NCI-H774 (cell line): ENCODE measurements at places on chromosomes 1 and 21.

DNA sequence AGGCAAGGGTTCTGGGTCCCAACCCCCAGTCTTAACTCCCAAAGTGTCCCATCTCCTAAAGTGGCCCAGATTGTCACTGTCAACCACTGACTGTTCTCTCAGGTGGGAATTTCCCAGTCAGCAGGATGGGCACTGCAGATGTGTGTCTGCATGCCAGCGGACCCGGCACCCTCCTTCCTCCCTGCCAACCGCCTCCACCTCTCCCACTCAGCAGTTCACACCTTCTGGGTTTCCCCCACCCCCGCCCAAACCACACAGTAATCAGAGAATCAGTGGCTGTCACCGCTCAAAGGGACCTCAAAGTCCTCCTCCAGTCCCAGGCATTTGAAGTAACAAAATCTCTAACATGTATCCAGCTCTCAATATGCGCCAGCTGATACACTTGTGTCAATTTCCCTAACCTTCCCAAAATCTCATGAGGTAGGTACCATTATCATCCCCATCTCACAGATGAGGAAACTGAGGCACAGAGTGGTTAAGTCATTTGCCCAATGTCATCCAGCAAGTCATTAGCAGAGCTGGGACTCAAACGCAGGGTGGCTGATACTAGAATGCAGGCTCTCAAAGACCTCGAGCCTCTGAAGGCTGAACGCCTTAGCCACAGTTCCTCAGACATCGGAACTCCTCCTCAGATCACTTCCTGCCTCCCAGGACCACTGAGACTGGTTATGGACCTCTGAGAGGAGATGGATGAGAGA, 4.8 kb downstream of the RUNX3 start:
- no peak for DNase-seq

- DNase-seq = no peak
Measured at GRCh38 chr1:69246710-69247109, 321.0 kb upstream of the LRRC7 start.

- no peak for DNase-seq
Measured at GRCh38 chr1:43637267-43637666, 12.7 kb upstream of the KDM4A start.

DNA sequence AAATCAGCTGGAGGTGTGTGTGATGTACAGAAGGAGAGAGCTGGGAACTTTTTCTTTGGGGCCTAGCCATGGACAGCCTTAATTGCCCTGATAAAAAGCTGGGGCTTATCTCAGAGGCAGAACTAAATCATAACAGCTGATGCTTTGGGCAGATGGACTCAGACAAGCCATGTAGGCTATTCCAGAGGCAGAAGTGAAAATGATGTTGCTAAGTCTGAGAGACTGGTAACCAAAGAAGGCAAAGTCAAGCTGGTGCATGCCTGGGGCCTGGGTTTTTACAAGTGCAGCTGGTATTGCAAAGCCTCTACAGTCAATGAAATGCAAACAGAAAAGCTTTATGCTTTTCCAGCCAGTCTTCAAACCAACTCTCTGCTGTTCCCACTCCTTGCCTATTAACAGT, 39.0 kb upstream of the LMX1A start:
- no peak for DNase-seq

- DNase-seq = no peak
Measured at GRCh38 chr1:94846308-94846707, 26.2 kb downstream of the SLC44A3 start.

GRCh38 chr1:186848509-186849130, 19.9 kb downstream of the PLA2G4A start:
- no peak for DNase-seq

- no peak for DNase-seq
Measured at GRCh38 chr1:201675143-201675542, 136.2 kb downstream of the NAV1 start.

- no peak for DNase-seq
Measured at GRCh38 chr21:25139414-25139813, 467.9 kb downstream of the MRPL39 start.

- no peak for DNase-seq
Measured at GRCh38 chr1:51877434-51878307, 856 bp downstream of the NRDC start.

- DNase-seq = no peak
Measured at GRCh38 chr1:167518331-167518700, at the start of gene CD247. Gene CD247 (minus strand): TSS chr1:167518529. CDS start chr1:167518465, 64 bp downstream.

- peak; percentile 3 for DNase-seq
Measured at GRCh38 chr1:9025449-9025848, 774 bp downstream of the SLC2A7 start.

GRCh38 chr1:176954242-176954641, 210.3 kb downstream of the ASTN1 start:
- DNase-seq = no peak

DNA sequence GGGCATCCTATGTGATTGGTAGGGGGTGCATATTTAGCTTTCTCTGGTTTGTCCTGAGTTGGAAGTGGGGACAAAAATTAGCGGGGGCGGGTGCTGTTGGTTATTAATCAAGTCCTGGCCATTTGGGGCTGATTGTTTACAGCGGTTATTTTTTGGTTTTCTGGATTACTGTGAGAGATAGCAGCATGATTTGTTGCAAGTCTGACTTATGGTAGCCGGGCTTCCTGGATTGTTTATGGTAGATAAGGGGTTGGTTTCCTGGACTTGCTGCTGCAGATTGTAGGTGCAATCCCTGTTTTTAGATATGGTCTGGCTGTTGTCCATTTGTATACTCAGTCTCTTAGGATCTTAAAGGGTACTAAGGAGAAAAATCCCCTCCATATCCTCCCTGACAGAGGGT, 12.1 kb upstream of the PROK1 start:
- no peak for DNase-seq

DNA sequence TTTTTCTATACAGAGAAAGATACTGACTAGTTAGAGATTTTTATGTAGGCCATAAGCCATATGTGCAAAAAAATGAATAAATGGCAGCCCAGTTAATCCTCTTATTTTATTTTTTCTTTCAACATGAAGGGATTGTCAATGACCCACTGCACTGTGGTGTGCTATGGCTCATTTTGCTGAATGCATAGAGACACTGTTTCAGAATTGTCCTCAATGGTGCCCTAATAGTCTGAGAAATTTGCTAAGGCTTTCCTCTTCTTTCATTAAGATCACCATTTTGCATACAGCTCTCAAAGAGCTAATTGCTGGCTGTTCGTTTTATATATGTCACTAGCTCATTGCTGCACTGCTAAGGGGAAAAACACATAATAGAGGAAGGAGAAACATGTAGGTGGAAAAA, 189.5 kb downstream of the SLC44A5 start:
- DNase-seq = no peak

GRCh38 chr1:6209661-6210580, 4.0 kb downstream of the RNF207 start:
- no peak for DNase-seq

- no peak for DNase-seq
Measured at GRCh38 chr1:91791691-91792488, 94.1 kb downstream of the TGFBR3 start.

DNA sequence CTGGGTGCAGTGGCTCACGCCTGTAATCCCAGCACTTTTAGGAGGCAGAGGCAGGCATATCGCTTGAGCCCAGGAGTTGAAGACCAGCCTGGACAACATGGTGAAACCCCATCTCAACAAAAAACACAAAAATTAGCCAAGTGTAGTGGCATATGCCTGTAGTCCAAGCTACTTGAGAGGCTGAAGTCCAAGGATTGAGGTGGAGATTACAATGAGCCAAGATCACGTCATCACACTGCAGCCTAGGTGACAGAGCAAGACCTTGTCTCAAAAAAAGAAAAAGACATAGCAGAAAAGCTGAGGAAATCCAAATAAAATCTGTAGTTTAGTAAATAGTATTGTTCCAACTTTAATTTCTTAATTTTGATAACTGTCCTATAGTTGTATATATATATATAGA, 11.5 kb upstream of the ASH1L start:
- DNase-seq = no peak

- no peak for DNase-seq
Measured at GRCh38 chr1:14339288-14339687, 259.2 kb upstream of the KAZN start.

DNA sequence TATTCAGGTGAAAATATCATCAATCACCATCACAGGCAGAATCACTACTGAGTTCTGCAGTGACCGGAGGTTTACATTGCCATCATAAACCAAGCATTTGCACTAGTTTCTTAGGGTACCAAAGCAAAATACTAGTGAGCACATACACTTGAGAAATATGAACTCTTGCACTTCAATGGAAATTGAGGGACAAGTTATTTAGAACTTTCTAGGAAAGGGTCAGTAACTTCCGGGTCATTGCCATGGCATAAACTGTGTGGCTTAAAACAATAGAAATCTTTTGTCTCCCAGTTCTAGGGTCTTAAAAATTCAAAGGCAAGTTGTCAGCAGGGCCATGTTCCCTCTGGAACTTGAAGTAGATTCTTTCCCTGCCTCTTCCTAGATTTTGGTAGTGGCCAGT, 197.5 kb downstream of the ZC3H11B start:
- no peak for DNase-seq

- no peak for DNase-seq
Measured at GRCh38 chr1:228429698-228430097, 13.0 kb upstream of the TRIM17 start.

DNA sequence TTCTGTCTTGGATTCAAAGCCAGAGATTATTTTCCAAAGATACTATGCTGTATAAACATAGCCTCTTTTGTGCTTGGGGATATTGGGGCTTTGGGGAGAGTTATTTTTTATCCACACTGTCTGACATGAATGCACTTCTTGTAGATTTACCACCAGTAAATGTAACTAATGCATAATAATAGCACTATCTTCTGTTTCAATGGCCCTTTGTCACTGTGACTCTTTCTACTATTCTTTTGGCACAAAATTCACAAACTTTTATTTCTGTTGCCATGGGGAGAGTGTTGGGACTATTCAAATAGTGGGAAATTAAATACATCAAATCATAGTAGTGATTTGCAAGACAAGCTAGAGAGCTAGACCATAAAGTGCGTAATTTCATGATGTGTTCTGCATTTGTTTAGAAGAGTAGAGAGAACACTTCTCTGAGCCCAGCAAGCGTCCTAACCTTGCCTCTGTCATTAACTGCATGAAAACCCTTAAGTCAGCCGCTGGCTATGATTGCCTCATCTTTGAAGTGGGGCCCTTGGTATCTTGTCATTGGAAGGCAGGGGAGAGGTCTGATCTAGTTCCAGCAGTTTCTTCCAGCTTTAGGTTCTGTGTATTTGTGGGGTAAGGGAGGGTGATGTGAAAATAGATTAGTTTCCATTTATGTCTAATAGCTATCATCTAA, 154.4 kb downstream of the HHAT start:
- DNase-seq = no peak

- DNase-seq = no peak
Measured at GRCh38 chr1:43065191-43065590, 106.5 kb upstream of the SLC2A1 start.

DNA sequence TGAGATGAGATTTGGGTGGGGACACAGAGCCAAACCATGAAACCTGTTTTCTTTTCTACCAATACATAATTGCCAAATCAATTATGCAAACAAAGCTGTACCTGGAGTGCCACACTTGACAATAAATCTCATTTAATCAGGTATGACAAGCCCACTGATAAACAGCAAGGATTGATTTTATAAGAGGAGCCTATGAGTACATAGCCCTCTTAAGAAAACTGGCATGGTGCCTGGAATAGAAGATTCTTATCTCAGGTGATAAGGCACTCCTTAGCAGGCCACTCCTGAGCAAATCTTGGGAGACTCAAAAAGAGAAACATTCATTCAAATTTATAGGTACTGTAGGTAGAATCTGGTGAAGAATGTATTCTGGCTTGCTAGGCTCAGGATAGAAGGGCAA, 28.6 kb upstream of the PDE4B start:
- DNase-seq = no peak

- no peak for DNase-seq
Measured at GRCh38 chr21:44439211-44439600, 16.1 kb upstream of the LRRC3 start.

GRCh38 chr21:27812279-27812678, 845.4 kb upstream of the ADAMTS5 start:
- DNase-seq = no peak
